NCI-H1092 treated with DMSO at 0.1 percent for 48 hours (cell line): ENCODE measurements at places on chromosomes 11 and 22.
A peak's percentile ranks its signal among the peaks of the same experiment; 100 is the strongest.

DNA sequence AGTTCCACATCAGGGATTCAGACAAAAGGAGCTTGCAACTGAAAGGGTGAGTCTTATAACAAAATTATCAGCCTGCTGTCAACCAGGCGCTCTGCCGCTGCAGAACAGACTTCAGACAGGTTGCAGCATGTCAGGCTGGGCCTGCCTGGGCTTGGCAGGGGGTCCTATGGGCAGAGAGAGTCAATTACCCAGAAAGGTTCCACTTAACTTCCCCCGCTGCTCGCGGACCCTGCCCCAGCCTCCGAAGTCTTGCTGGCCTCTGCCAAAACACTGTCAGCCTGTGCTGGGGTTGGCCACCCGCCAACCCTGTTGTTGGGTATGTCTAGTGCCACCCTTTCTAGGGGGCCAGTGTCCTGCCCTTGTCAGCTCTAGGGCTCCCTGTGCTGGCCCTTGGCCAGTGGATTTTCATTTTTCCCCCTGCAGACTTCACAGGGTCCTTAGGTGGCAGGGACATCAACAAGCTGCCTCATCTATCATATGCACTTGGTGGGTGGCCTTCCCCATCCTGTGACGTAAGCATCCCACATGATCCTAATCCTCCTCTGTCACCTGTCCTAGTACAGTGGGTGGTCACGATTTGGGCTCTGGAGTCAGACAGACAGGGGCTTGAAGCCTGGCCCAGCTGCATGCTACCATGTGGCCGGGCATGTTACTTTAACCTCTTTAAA, 166.5 kb upstream of the CADM1 start:
- DNase-seq: peak; percentile 55

- DNase-seq: peak; percentile 41
These were observed 934 bp downstream of the HSD17B12 start for GRCh38 chr11:43681401-43681942.

DNA sequence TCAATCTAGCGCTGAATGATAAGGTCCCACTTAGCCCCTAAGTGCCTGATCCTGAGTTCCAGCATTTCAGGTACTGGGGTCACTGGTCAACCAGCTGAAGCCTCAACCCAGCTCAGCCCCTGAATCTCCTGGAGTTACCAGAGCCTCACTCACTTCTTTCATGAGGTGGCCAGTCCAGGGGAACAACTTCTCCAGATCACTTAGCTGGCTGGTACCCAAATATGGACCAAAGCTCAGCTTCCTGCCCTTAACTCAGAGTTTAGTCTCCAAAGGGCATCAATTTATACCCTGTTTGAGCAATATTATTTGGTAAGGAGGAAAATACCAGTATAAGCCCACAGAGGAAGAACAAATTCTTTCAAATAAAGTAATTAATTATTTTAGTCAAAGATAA, 105.6 kb downstream of the SLC1A2 start:
- DNase-seq: no peak

- DNase-seq: peak; percentile 22
These were observed 33.2 kb upstream of the BLID start for GRCh38 chr11:122149202-122149601.

DNA sequence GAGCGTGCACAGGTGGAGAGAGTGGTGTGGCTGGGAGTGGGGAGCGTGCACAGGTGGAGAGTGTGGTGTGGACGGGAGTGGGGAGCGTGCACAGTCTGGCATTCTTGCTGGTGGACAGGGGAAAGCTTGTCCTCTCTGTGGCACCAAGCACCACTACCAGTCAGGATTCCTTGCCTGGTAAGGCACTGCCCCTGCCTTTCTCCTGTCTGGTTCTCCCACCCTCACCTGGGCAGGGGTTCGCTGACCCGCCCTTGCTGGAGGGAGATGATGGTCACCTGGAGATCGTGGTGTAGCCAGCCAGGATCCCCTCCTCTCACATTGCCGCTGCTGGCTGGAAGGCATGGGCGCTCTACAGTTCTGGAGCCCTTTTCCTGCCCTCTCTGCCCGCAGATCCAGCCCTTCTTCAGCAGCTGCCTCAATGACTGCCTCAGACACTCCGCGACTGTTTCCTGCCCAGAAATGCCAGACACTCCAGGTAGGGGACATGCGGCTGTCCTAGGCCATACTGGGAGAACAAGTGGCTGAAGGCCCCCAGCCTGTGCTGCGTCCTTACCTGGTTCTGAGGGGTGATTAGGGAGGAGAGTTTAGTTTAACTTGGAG, 16.7 kb downstream of the TMEM121B start:
- no peak for DNase-seq

GRCh38 chr11:66846671-66847091, 3.4 kb downstream of the RCE1 start:
- DNase-seq: no peak

GRCh38 chr11:73478737-73479347, 102.6 kb downstream of the RELT start:
- DNase-seq: no peak

DNA sequence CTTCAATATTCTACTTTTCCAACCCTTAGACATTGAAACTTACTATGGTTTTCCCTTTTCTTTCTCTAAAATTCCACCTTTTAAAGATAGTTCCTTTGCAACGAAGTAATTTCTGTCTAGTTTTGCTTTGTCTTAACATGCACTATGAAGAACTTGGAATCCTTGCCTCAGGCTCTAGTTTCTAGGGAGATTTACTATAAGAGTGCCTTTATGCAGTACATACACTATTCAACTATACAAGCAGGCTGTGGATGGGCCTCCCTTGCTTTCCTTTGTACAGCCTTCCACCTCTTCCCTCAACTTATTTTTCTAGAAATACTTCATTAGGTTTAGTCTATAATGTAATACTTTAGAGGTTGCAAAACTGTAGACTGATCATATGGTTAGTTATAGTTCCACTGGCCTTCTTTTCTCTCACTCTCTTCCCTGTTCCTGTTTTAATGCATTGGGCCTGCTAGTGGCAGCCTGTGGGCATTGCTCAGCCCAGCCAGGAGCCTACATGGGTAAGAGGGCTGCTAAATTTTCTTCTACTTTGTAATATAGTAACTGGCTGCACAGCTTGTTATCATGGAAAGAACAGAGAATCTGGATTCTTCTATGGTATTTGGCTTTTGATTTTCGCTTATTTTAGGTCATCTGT, 100.2 kb downstream of the C11orf87 start:
- DNase-seq: no peak

DNA sequence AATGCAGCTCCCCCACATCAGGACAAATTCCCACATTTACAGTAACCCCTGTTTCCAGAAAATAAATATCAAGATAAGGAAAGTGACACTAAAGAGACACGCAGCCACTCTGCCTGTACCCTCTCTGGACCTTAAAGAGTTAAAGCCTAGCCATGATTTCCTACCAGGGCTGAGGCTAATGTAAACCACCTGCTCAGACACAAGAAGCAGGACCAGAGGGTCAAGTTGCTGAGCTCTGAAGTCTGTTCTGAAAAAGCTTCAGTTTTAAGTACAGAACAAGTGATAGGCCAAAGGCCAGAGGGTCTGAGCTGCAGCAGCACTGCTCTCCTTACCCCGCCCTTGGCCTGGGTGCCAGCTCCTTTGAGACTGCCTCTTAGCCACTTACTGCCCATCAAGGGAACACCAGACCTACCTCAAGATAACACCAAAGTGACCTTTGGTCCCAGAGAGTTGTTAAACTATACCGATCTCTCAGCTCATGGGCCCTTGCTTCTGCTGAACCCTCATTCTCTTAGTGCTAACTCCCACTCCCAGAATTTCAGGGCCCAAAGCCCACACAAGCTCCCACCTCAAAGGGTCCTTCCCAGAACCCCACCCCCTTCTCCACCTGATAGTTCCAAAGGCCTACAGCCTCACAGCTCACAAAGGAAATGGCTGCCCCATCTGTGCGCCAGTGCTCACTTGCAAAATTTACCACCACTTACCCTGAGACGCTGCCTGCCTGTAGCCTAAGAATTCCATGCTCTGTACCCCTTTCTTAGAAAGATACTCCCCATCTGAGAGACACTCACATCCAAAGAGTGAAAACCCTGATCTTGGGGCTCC, 40.5 kb downstream of the IL18BP start:
- no peak for DNase-seq
